Activated T-helper 1 cell treated with Interleukin-2 at 50 U/mL for 16 hours (primary cell): ENCODE measurements at places on chromosomes 6 and 20.

DNA sequence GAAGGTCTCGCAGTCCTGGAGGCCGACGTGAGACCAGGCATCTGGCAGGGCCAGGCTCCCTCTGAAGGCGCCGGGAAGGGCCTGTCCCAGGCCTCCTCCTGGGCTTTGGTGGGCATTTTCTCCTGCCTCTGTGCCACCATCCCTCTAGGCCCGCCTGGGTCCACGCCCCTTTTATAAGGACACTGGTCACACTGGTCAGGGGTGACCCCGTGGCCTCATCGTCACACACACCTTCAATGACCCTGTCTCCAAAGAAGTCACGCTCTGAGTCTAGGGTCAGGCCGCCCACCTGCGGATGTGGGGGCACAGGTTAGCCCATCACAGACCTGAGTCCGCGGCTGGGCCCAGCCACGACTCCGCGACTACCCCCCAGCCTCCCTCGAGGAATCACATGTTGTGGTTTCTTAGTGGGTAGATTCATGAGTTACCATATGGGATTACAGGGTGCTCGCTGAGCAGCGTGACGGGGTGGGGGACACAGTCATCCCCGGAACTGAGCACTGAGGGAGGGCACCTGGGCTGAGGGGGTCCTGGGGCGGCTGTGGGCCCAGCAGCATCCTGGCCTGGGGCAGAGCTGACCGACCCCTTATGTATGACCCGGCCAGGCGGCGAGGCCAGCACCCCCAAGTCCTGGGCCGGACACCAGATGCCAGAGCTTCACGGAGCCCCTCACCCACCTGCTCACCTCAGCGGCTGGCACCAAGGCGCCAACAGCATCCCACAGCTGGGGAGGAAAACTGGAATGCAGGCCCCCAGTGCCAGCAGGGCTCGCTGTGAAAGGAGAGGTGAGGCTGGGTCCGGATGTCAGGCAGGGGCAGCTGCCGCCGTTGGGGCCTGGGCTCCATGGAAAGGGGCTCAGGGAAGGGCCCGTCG is 115.9 kb downstream of the DLL1 start:
- no peak for DNase-seq

DNA sequence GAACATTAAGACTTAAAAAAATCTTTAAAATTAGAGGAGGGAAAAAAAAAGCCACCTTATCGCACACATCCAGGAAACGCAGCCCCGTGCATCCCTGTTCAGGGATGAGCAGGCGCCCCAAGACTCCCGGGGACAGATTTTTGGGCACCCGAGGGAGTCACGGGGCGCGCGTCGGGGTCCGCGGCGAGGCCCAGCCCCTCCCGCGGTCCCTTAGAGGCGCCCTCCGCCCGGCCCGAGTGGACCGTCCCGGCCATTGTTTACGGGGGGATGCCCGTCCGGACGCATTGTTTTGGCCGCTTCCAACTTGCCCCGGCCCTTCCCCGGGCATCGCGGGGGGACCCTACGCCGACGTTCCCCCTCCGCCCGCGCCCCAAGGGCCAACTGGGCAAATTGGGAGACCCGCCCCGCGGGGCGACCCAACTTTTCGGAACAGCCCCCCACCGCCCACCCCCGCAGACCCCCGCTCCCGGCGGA is 610 bp downstream of the ZNF217 start:
- DNase-seq, result no peak

- peak; percentile 89 for DNase-seq
Measured at GRCh38 chr20:62407221-62407992, at the start of gene CABLES2. TSS of gene CABLES2 (minus strand) at chr20:62407285. CDS start at chr20:62407276, 9 bp downstream.

- no peak for DNase-seq
Measured at GRCh38 chr6:9224539-9224938, 789.2 kb upstream of the SLC35B3 start.

GRCh38 chr20:33993576-33994221 is at the start of gene RALY:
TSS of gene RALY (plus strand) at chr20:33993911. CDS start at chr20:34072075, 78,164 bp downstream.
- DNase-seq, result peak; percentile 90

DNA sequence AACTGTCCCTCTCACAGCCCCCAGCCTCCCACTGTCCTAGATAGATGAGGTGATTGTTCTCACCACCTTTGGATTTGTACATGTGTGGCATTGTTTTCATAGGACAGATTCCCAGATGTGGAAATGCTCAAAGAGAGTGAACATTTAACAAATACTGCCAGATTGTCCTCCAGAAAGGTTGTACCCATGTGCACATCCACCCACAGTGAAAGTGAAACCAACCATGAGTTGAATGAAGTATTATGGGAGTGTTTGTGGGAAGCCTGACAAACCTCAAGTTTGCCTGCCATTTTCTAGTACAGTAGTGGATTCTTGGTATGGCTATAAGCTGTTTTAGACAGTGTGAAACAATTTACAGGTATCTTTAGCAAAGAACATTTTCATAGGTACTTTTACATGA is 42.7 kb downstream of the ANKRD6 start:
- no peak for DNase-seq

GRCh38 chr6:107532706-107533105 is 42.8 kb downstream of the SOBP start:
- no peak for DNase-seq

DNA sequence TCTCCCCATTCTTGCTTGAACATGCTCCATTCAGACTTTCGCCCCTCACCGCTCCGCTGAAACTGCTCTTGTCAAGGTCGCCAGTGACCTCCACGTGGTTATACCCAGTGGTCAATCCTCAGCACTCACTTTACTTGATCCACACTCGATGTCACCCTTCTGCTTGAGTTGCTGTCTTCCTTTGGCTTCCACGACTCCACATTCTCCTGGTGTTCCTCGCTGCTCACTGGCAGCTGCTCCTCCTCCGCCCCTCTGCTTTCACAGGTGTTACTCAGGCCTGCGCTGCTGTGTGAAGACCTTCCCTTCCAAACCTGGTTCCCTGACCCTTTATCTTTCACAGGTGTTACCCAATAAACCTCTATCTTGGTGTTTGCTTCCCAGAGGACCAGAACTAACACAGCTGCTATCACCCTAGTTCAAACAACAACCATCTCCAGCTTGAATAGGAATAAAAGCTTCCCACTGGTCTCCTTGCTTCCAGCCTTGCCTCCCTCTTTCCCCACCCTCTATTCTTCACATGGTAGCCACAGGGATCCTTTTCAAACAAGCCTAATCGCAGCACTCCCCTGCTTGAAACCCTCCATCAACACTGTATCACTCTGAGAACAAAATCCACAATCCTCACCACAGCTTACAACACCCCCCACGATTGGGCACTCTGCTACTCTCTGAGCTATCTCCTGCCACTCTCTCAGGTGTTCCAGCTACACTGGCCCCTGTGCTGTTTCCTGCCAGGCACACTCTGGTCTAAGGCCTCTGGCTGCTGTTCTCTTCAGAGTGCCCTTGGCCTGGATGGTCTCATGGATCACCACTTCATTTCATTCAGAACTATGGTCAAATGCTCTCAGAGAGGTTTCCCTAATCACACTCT is 10.7 kb downstream of the PPIL1 start:
- DNase-seq, result no peak

GRCh38 chr6:17562636-17563035 is 37.5 kb upstream of the FAM8A1 start:
- DNase-seq, result no peak

GRCh38 chr6:87741001-87741650 is 39.1 kb upstream of the AKIRIN2 start:
- DNase-seq, result no peak

DNA sequence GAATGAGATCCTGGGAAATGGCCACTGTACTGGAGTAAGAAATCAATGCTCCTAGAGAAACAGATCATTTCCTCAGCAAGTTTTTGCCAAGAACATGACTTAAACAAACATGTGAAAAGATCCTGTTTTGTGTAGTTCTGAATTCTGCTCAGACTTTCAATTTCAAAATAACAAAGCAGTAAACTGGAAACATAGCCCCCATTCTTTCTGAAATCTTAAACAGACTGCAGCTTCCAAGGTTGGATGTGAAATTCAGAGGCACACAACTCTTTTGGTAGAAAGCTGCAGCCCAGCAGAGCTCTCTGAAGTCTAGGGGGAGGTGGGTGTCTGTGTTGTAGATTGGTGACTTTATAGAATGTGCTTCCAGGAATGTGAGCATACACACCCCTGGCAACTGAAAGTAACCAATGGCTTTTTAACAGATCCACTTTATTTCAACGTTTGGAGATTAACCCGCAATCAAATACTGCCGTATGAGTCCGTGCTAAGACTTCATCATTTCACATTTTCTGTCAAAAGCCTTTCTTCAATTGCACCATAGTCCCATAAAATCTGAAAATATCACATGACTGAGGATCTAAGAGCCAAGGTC is 86.4 kb downstream of the ATXN1 start:
- no peak for DNase-seq

GRCh38 chr6:111777357-111777756 is 95.9 kb downstream of the FYN start:
- no peak for DNase-seq

GRCh38 chr6:121590438-121590837 is 155.0 kb downstream of the GJA1 start:
- no peak for DNase-seq

DNA sequence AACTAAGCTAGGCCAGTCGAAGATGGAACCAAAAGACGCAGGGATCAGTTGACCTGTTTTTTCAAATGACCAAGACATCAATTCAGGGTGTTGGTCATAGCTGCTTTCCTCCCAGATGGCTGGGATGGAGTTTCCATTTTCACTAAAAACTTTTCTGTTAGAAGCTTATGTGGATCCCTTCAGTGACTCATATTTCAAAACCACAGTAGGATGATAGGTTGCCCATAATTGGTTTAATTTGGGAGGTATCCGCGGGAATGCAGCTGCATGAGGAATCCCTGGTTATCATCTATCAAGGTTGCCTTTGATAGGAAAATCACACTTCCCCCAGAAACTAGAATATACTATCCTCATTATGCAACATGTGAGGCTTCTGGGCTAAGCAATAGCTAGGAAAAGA is 150.9 kb upstream of the MLIP start:
- no peak for DNase-seq

- no peak for DNase-seq
Measured at GRCh38 chr6:3719462-3720308, 31.8 kb downstream of the PXDC1 start.

DNA sequence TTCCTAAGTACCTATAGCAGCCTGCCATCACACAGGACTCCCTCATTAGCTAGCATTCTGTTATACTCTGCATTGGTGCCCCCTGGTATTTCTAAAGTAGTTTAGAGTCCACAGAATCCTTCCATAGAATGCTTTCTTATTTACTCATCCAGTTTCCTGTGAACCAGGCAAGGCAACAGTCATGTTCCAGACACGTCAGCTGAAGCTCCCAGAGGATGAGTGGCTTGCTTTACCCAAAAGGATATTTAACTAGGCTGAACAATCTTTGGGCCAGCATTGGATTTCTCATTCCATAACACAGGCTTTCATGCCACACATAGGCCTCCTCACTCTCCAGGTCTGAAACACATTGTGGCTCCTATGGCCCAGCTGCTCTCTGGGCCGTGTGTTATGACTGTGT is 203.8 kb upstream of the MAP3K7 start:
- DNase-seq, result no peak

DNA sequence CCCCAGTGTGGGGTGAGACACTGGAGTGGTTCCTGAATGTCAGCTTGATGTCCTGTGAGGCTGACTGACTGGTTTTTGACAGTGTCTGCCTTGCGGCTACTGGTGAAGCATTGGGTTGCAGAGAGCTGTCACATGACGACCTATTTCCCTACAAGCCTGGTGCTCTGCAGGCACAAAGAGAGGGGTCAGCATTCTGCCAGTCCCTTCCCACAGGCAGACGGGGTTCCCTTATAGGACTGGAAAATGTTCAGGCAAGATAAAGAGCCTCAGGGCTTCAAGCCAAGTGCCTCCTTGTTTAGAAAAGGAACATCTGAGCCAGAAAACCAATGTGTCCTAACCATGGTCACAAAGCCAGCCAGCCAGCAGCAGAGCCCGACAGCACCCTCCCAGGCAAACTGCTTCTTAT is 11.0 kb downstream of the LY86 start:
- no peak for DNase-seq

GRCh38 chr20:44942264-44942973 is 17.8 kb downstream of the TOMM34 start:
- no peak for DNase-seq

GRCh38 chr20:5660346-5660745 is 89.9 kb upstream of the SHLD1 start:
- no peak for DNase-seq

- DNase-seq, result no peak
Measured at GRCh38 chr20:20435453-20435852, 67.5 kb downstream of the INSM1 start.

GRCh38 chr6:110799655-110800054 is 15.6 kb downstream of the CDK19 start:
- DNase-seq, result no peak

DNA sequence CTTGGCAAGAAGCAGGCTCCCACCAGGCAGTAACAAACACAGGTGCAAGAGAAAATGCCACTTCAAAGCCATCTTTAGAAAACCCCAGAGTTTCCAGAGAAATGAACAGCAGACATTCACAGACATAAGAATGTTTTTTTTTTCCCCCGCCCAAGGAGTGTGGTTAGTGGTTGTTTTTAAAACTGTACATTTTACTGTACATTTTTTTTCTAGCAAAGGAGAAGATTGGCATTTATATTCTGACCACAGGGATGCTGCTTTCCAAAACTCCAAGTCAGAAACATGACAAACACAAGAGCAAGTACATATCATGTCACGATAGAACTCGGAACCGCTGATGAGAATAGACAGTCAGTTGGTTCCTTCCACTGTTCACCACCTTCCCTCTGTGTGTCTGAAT is 197.9 kb downstream of the LRFN2 start:
- DNase-seq, result no peak

GRCh38 chr6:129306826-129307225 is 403.2 kb downstream of the ARHGAP18 start:
- no peak for DNase-seq
